ENCODE measurements at places on chromosomes 12 and 14.

- no peak for DNase-seq
These were observed 138.7 kb downstream of the MED13L start for GRCh38 chr12:116138781-116139180.

GRCh38 chr14:46432516-46432915 is 219.1 kb downstream of the RPL10L start:
- no peak for DNase-seq

- DNase-seq = no peak
These were observed 8.7 kb downstream of the MTERF2 start for GRCh38 chr12:106978035-106978800.

DNA sequence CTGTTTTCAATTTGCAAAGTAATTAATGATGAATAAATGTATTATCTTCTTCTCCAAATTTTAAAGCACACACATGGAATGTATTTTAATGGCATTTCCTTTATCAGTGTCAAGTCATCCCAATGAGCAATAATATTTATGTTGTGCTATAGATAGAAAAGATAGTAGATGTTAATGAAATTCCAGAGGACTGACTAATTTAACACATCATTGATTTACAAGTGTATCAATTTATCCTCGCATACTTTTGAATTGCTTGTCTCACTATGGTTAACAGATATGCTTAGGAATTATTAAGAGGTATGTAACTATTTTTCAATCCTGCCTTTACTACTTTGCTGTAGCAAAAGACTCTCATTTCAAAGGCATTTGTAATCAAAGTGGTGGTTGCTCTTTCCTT is 842.9 kb downstream of the SLC6A15 start:
- DNase-seq = no peak

DNA sequence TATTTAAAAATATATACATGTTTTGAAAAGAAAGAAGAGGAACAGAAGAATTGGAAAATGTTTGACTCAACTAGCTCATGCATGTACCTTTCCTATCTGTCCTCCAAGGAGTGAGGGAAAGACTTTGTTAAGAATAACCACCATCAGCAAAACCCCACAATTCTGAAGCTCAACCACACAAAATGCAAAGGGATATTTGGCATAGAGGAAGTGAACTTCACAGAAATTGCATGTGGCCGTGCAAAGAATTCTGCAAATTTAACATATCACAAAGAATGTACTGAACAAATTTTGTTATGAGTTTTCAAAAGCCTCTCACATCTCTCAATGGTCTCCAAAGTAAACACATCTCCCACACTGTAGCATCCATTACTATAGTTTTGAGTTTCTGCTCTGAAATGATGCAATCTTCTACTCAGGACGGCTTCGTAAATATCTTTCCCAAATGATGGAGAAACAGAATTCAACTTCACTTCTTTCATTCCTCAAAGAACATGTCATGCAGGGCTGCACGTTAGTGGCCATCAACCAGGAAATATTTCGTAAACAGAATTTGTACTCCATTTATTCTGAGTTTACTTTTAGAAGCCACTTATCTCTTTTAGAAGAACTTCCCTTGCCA is 17.6 kb downstream of the DUSP6 start:
- DNase-seq = no peak

DNA sequence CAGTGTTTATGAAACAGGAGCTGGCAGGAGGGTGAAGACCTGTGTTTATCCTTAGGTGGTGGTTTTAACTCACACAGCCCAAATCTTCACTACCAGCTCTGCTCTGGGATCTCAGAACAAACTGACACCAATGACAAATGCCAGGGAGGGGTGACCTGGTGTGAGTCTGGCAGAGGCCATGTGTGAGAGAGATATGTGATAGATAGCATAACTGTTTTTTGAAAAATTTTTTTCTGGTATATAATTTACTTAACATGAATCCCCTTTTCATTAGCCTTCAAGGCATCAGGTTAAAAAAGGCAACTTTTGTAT is 51.5 kb downstream of the SLC38A4 start:
- no peak for DNase-seq

GRCh38 chr12:106865683-106866082 is 90.0 kb upstream of the TMEM263 start:
- DNase-seq = no peak

DNA sequence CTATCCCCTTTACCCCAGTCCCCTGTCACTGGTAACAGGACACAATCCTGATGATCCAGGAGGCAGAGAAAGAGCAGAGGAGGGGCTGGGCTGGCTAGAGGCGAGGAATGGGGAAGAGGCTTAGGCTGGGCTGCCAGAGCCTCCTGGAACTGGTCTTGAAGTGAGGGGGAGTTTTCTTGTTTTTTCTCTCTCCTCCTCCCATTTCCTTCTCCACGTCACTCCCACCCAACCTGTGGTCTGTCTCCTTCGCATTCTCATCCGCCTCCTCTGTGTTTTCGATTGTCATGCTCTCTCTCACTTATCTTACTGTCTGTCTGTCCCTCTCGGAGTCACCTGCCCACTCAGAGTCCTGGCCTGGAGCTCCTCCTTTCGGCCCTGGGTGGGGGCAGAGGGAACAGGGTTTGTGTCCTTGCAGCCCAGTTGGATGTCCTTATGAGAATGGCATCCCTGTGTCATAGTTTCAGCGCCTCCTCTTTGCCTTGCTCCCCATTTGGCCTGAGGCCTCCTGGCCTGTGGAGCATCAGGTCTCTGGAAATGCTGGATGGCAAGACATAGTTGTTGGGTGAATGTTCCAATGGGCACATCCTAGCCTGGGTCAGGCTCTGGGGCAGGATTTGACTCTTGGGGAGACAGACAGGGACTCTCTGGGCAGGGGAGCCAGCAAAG is 3.4 kb upstream of the KRT80 start:
- DNase-seq = no peak

- DNase-seq = peak; percentile 71
These were observed 11.6 kb downstream of the TMEM30B start for GRCh38 chr14:61269321-61270083.

GRCh38 chr14:68127166-68127565 is 307.6 kb downstream of the RAD51B start:
- DNase-seq = no peak

- DNase-seq = no peak
These were observed 29.9 kb downstream of the ZBTB42 start for GRCh38 chr14:104830781-104831180.

Measured in RWPE1 (cell line).